ENCODE measurements at places on chromosomes 1 and 21. TPM values are rescaled to one million over a fixed set of nuclear protein-coding genes. Genes with fewer than 3 reads are reported as not detected.

DNA sequence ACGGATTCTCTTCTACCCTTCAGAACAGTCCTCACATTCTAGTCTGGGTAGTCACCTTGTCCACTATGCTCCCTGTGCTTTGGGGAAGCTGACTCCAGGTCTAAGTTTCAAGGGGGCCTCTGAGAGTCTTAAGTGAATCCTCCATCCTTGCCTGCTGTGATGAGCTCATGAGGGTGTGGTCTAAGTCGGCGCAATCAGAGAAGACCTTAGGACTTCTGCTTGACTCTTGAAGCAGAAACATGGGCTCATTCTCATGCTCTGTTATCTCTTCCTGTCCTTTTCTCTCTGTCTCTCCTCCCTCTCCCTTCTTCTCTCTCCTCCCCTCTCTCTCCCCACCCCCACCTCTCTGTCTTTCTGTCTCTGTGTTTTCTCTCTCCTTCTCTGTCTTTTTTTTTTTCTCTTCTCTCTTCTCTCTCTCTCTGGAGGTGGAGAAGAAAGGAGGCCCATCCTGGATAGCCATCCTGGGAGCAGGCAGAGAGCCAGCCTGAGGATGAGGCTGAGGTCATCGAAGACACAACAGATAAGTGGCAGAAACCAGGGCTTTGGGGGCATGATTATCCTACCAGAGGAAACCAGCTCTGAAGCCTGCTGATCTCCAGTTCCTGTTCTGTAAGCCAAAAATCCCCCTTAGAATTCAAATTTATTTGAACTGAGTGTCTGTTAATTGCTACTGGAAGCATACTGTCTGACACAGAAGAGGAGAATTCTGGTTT, 245.6 kb downstream of the SIPA1L2 start:
- H3K27ac ChIP-seq = no peak overlapping the region
- H3K4me1 ChIP-seq = peaks cover 5% of the 10 kb centered on the region
- no peaks in the 10 kb centered on the region for H3K27me3 ChIP-seq
- H3K36me3 ChIP-seq = no peaks in the 10 kb centered on the region

SELL gene
- total RNA-seq = 0.96 TPM

GJA9 gene
- not detected for total RNA-seq

LGALS8 gene
- 43.9 TPM for total RNA-seq

SFN gene
- 3.4 TPM for total RNA-seq

- no peaks in the 10 kb centered on the region for H3K36me3 ChIP-seq
- H3K27ac ChIP-seq = no peak overlapping the region
- H3K4me3 ChIP-seq = no peak overlapping the region
Measured at GRCh38 chr21:35648512-35648911, 411.8 kb downstream of the SETD4 start.

MAP1LC3C gene
- 0.27 TPM for total RNA-seq

MPZ gene
- 0.80 TPM for total RNA-seq

- H3K4me1 ChIP-seq = no peaks in the 10 kb centered on the region
- no peak overlapping the region for H3K27ac ChIP-seq
- H3K36me3 ChIP-seq = no peaks in the 10 kb centered on the region
- no peak for DNase-seq
Measured at GRCh38 chr1:97441966-97442365, 478.9 kb downstream of the DPYD start.

- H3K4me1 ChIP-seq = no peaks in the 10 kb centered on the region
- no peak overlapping the region for H3K4me3 ChIP-seq
- H3K36me3 ChIP-seq = no peaks in the 10 kb centered on the region
Measured at GRCh38 chr1:20072771-20073170, 2.8 kb downstream of the PLA2G5 start.

LCE3E gene
- not detected for total RNA-seq

- peaks cover 25% of the 10 kb centered on the region for H3K4me1 ChIP-seq
- no peak overlapping the region for H3K27ac ChIP-seq
- no peaks in the 10 kb centered on the region for H3K36me3 ChIP-seq
- H3K4me3 ChIP-seq = no peak overlapping the region
Measured at GRCh38 chr1:168554603-168555483, 11.0 kb upstream of the XCL2 start.

DNA sequence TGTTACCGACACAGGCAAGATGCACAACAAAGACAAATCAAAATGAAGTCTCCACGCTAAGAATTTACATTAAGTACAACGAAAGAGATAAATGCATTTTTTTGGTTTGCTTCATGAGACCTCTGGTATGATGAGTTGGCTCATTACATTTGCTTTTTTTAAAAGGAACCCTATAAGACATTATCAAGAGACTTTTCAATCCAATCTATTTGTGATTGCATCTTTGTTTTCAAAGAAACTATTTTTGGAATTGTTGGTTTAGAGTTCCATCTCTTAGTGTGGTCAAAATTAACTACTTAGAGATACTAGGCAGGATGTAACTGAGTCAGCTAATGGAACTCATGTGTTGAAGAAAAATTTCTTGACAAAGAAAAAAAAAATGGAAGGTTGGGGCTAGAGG, 200.1 kb downstream of the ZC3H11B start:
- H3K27ac ChIP-seq = no peak overlapping the region
- H3K4me1 ChIP-seq = no peaks in the 10 kb centered on the region
- H3K36me3 ChIP-seq = no peaks in the 10 kb centered on the region

PKP1 gene
- 0.20 TPM for total RNA-seq
